ENCODE measurements at places on chromosomes 12 and 14.

DNA sequence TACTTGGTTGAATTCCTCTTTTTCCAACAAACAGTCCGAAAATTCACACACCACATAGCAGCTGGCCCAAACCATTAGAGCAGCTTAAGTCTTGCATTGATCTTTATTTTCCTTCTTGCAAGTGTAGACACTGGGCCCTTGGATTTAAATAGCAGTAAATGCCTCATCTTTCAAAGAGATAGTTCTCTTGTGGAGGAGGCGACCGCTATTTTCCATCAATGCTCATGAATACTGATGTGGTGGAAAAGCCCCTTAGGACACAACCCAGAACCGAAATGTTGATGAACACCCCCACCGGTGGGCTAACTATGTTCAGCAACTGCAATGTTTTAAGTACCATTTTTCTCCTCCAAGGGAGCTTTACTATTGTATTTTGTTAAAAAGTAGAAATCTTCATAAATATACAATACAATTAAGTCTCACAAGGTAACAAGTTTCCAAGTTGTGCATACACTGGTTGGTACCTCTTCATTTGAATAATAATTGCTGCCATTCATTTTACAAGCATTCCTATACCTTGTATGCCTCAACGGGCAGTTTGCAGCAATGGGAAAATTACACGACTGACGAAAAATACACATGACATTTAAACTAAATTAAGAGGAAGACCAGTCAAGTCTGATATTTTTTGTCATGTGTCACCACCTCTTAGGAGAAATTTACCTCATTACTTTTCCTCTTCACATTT is 18.0 kb downstream of the NIN start:
- no peak for DNase-seq

GRCh38 chr12:40697566-40698259 is 5.5 kb downstream of the CNTN1 start:
- no peak for DNase-seq

DNA sequence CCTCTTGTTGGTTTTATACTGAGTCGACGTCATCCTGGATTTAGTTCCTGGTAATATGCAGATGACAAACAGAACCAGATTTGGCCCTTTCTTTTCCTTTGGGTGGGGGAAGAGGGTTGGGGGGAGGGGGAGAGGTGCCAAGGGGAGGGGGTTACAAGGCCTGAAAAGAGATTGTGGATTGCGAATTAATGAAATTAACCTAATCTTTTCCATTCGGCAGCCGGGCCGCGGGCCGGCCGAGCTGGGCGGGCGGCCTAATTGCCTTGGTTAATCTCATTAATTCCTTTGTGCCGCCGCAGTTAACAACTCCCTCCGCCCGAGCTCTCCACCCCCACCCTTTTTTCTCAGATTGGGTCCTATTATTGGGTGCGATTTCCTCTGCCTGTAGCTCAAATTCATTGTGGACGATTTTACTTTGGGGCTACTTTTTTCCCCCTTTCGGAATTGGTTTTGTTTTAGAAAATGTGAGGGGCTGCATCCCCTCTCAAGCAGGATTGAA is 387 bp upstream of the GSC start:
- no peak for DNase-seq

DNA sequence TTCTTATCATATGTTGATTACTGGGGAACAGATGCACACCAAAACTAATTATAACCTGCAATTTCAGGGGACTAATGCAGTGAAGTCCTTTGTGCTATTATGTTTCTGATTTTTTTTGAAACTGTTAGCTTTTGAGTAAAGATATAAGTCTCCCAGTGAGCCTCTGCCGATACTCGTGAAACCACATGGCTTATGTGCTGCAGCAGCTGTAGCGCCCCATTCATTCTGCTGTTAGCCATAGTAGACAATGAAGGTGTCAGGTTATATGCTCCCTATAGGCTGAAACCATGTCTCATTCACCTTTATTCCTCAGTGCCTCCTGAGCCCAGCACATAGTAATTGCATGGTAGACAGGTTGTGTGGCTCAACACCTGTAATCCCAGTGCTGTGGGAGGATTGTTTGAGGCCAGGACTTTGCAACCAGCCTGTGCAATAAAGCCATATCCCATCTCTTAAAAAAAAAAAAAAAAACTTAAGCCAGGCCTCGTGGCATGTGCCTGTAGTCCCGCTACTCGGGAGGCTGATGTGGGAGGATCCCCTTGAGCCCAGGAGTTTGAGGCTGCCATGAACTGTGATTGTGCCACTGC is 25.0 kb downstream of the GOLGA5 start:
- DNase-seq: no peak

DNA sequence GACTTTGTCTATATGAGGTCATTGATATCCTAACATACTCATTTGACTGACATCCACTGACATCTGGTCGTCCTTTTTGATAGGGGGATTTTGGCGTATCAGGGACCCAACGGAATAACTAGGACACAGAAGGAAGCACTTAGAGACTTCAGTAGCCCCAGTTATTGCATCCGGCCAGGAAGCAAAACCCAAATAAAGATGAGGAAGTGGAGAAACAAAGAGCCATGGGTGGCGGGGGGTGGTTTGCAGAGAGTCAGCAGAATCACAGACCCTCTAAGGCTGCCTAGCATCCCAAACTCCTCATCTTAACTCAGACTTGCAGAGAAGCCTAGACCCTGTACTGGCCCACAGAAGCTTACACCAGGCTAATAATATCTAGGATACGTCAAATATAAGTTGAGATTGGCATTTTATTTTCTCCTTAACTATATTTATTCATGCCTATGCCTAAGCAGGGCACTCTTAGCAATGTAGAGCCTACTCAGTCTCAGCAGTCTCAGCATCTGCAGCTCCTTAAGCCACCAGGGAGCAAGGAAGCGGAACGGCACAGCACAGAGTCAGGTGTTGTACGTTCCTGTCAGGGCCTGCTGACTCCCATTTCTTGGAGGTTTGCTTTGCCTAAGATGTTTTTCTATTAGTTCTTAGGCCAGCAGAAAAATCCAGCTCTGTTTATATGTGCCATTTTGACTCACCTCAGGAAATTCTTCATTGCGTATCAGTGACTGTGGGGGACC is 45.1 kb downstream of the KCNA1 start:
- no peak for DNase-seq

DNA sequence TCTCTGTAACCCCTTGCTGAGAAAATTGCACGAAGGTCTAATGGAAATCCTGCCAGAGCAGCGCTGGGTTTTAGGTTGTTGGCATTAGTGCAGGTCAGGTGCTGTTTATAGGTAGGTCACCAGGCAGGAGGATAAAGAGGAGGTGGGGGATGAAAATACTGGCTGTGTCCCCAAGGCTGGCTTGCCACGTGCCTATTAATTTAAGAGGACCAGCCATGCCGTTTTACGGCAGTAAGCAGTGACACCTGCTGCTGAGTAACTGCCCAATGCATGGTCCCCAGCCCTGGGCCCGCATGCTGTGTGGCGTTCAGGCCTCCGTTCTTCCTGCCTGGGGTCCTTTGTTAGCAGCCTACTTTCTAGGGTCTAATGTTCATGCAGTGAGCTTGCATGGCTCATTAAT is 67.2 kb downstream of the WDR20 start:
- DNase-seq: no peak

All from suppressor macrophage treated with lipopolysaccharide for 1 hour (primary cell).